ENCODE measurements at places on chromosomes 2 and 18. TPM values are rescaled to one million over a fixed set of nuclear protein-coding genes. Genes with fewer than 3 reads are reported as not detected.

DNA sequence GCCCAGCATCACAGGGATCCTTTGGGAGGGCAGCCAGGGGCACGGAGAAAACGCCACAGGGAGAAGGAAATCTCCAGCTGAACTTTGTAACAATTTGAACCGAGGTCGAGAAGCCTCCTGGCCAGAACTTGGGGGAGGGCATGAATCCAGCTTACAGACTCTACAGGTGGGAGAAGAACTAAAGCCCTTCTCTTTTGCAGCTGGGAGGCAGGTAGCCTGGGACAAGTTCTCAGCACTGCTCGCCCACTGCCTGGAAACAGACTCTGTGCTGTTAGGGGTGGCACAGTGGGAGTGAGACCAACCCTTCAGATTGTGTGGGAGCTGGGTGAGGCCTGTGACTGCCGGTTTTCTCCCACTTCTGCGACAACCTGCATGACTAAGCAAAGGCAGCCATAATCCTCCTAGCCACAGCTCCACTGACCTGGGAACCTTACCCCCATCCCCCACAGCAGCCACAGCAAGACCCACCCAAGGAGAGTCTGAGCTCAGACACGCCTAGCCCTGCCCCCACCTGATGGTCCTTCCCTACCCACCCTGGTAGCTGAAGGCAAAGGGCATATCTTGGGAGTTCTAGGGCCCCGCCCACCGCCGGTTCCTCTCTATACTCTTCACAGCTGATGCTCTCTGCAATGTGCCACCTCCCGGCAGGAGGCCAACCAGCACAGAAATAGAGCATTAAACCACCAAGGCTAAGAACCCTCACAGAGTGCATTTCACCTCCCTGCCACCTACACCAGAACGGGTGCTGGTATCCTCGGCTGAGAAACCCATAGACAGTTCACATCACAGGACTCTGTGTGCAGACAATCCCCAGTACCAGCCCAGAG is 136.0 kb upstream of the SIX2 start:
- H3K36me3 ChIP-seq, result no peaks in the 10 kb centered on the region
- no peak overlapping the region for H3K4me3 ChIP-seq
- no peak overlapping the region for H3K27ac ChIP-seq
- no peak for DNase-seq
- no peaks in the 10 kb centered on the region for H3K4me1 ChIP-seq

DNA sequence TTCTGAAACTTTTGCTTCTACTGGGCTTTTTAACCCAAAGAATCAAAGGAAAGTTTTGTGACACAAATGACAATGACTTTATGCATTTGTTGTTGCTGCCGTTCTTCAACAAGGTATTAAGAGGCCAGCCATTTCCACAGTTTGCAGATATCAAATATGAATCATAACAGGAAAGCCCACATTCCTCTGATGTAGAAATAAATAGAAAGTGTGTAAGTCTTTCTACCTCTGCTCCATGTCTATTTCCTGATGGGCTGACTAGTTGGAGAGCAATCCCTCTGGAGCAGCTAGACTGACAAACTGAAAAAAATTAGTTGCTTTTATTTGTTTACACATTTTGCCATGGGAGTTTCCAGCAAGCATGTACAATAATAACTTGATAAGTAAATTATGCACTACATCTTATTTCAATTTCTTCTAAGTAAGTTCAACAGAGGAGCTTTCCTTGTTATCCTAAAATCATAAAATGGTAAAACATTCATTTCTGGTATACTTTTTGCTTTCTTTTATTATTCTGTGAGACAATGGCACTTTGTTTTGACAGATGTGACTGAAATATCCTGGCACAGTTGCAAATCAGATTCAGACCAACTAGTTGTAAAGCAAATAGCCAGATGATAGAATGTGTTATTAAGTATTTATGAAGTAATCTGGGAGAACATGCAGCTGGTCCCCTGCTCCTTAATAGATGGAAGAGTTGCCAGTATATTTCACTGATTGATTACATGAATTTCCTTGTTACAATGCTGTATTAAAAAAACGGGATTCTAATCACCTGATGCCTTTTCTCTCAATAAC is 266.7 kb downstream of the METTL4 start:
- peaks cover 30% of the 10 kb centered on the region for H3K27me3 ChIP-seq
- H3K27ac ChIP-seq, result no peak overlapping the region
- H3K4me3 ChIP-seq, result no peak overlapping the region
- no peaks in the 10 kb centered on the region for H3K36me3 ChIP-seq

DNA sequence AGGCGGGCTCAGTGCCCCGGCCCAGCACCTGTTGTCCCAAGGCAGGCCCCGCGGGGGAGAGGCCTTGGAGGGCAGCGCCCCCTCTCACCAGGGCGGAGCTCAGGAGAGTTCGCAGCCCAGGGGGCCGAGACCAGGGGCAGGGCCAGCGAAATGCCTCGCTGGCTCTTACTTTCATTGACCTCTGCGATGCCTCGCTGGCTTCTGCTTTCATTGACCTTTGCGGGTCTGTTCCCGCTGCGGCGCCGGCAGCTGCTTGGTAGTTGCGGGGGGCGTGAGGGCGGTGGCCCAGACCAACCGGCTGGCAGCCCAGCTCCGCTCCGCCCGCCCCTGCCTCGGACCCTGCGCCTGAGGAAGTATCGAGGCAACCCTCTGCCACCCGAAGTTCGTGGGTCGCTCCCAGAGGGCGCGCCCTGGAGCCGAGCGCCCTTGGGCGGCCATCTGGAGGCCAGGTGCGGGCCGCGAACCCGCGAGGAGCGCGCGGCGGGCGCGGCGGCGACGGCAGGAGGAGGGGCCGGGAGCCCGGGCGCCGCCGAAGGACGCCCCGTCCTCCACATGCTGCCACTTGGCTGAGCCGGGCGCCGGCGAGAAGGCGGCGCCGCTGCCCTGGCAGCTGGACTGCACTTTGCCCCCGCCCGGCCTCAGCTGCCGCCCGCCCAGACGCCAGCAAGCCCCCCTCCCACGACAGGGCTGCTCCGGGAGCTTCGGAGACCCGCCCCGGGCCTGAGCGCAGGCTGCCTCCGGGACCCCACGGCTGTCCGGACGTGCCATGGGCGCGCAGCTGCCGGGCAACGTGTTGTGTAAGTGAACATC is 118.0 kb upstream of the MSTN start:
- H3K27me3 ChIP-seq, result peaks cover 25% of the 10 kb centered on the region
- no peak overlapping the region for H3K27ac ChIP-seq
- peaks cover 7% of the 10 kb centered on the region for H3K4me1 ChIP-seq
- no peaks in the 10 kb centered on the region for H3K36me3 ChIP-seq

- DNase-seq, result peak; percentile 36
- H3K36me3 ChIP-seq, result peaks cover 70% of the 10 kb centered on the region
These were observed 21.3 kb downstream of the HNRNPLL start for GRCh38 chr2:38581193-38582147.

DNA sequence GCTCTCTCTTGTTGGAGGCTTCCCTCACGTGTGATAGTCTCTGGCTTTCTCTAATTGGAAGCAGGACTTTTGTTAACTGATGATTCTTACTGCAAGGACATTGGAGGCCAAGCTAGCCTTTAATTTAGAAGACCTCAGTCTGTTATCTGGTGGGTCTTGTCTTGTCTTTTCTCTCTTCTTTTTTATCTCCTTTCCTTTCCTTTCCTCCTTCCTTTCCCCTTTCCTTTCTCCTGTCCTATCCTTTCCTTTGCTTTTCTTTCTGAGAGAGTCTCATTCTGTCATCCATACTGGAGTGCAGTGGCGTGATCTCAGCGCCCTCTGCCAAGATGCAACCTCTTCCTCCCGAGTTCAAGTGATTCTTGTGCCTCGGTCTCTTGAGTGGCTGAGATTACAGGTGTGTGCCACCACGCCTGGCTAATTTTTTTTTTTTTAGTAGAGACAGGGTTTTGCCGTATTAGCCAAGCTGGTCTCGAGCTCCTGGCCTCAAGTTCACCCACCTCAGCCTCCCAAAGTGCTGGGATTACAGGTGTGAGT is 18.1 kb downstream of the CCNYL1 start:
- H3K4me1 ChIP-seq, result peaks cover 10% of the 10 kb centered on the region
- H3K36me3 ChIP-seq, result no peaks in the 10 kb centered on the region
- no peak overlapping the region for H3K4me3 ChIP-seq
- no peak overlapping the region for H3K27ac ChIP-seq

GRCh38 chr18:78603102-78603983 is 376.3 kb upstream of the SALL3 start:
- H3K4me1 ChIP-seq, result no peaks in the 10 kb centered on the region
- H3K36me3 ChIP-seq, result peaks cover 4% of the 10 kb centered on the region
- H3K4me3 ChIP-seq, result no peak overlapping the region
- H3K27me3 ChIP-seq, result no peaks in the 10 kb centered on the region
- H3K27ac ChIP-seq, result no peak overlapping the region
- no peak for DNase-seq

DNA sequence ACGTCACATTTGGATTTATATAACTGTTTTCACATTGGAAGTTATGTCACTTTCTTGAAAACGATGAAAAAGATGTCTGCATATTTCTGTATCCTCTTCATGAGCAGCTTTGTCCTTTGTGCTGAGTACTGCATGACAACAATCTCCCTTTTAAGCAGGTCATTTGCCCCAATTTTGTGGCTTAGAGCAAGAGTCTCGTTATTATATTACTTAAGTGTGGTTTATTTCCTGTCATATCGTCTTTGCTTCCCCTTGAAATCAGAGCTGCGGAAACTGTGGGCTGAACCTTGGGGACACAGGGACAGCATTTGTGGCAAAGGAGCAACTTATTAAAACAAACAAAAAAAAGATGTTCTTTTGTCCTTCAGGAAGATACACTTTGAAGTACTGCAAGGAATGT is 254.0 kb upstream of the DSEL start:
- DNase-seq, result no peak
- H3K27ac ChIP-seq, result no peak overlapping the region
- H3K4me1 ChIP-seq, result no peaks in the 10 kb centered on the region
- H3K36me3 ChIP-seq, result no peaks in the 10 kb centered on the region

The DES gene
- not detected for total RNA-seq

The DLGAP1 gene
- 0.53 TPM for total RNA-seq

The SALL3 gene
- not detected for total RNA-seq

The POMC gene
- 2.7 TPM for total RNA-seq

Measured in activated CD4-positive, alpha-beta memory T cell treated with anti-CD3 and anti-CD28 coated beads, Interleukin-2, amount 10 ng/mL, durations not matched to agents 7 days and 5 days (primary cell).